ENCODE measurements at places on chromosomes 3 and 15. TPM values are rescaled to one million over a fixed set of nuclear protein-coding genes. Genes with fewer than 3 reads are reported as not detected.

The XCR1 gene
- total RNA-seq: not detected

The PRC1 gene
- 20.5 TPM for total RNA-seq

The STRIT1 gene
- not detected for total RNA-seq

The GDPGP1 gene
- total RNA-seq: 5.0 TPM

The MKRN3 gene
- total RNA-seq: 6.8 TPM

The NXPE3 gene
- total RNA-seq: 30.7 TPM

The CCR9 gene
- total RNA-seq: not detected

The TRAT1 gene
- not detected for total RNA-seq

The OR5H14 gene
- not detected for total RNA-seq

- peak; percentile 11 for DNase-seq
Measured at GRCh38 chr15:69893863-69894262, 203.9 kb downstream of the TLE3 start.

- DNase-seq: peak; percentile 36
Measured at GRCh38 chr15:64809649-64810496, 15.6 kb downstream of the PIF1 start.

DNA sequence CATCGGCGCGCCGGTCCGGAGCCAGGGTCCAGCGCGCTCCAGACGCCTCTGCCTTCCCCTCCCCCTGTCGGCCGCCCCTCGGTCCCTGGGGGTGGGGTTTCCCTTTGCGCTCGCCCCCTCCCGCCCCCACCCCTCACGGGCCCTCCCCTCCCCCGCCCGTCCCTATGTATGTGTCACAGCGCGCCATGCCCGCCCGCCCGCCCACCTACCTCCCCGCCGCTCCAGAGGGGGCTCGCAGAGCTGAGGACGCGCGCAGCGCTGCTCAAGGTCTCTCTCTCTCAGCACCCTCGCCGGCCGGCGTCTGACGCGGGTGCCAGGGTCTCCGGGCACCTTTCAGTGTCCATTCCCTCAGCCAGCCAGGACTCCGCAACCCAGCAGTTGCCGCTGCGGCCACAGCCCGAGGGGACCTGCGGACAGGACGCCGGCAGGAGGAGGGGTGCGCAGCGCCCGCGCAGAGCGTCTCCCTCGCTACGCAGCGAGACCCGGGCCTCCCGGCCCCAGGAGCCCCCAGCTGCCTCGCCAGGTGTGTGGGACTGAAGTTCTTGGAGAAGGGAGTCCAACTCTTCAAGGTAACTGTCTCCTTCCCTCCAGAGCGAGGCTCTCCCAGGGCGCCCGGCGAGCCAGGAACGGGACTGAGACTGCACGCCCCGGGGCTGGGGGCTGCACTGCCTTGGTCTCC lies at the start of gene ACAN:
TSS of gene ACAN (plus strand) at position 196 of the 679 bp plus-strand sequence. CDS start 32,771 bp downstream, outside the sequence.
- DNase-seq: no peak

DNA sequence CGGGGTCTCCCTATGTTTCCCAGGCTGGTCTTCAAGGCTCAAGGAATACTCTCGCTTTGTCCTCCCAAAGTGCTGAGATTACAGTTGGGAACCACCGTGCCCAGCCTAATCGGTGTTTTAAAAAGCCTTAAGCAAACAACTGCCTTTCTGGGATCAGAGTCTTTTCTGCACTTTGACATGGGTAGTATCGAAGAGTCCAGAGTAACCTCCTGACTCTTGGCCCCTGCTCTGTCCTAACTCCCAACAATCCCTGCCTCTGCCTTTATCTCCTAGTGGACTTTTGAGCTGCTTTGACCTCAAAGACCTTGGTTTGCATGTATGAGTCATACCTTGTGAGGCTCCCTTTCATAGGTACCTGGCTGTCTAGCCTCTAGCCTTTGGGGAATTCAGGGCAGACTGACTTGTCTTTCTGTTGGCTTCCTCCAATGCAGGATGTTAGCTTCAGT lies 21.0 kb upstream of the HACD2 start:
- DNase-seq: no peak

DNA sequence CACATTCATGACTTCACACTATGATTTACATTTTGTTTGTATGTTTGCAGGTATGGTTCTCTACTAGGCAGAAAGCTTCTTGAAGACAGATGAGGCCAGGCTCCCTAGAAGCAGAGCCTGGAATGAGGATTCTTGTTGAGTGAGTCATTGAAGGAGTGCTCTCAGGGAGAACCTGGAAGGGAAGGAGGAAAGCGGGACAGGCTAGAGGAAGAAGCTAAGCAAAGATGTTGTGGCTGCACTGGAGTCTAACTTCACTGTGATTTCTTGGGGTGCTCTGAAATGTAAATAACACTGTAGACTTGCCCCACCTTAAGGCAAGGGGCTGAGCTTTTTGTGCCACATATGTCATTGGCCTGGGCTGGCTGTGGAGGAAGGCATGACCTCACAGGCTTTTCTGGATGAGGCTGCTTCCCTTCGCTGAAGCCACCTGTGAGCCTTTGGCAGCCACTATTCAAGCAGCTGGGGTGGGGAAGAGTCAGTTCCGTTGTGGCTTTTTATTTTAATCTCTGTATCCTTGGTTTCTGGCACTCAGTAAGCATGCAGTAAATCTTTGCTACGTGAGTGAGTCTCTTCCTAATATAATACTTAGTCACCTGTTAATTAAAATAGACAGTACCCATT lies 307.3 kb downstream of the SV2B start:
- DNase-seq: no peak

DNA sequence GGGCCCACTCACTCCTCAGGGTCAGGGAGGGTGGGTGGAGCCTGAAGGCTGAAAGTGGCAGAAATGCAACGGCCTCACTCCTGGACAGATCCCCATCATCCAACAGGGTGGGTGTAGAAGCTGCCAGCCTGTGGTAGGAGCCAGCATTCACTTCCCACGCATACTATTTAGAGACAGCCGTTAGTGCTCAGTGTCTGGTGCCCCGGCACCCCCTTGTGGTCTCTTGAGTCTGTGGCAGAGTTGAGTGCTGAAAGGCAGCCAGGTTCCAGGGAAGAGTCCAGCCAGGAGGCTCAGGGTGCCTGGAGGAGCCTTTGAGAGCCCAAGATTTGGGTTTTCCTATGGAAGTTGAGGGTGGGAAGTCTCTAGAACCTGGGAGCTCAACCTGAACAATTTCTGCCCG lies 2.1 kb upstream of the GNAT1 start:
- DNase-seq: peak; percentile 49

DNA sequence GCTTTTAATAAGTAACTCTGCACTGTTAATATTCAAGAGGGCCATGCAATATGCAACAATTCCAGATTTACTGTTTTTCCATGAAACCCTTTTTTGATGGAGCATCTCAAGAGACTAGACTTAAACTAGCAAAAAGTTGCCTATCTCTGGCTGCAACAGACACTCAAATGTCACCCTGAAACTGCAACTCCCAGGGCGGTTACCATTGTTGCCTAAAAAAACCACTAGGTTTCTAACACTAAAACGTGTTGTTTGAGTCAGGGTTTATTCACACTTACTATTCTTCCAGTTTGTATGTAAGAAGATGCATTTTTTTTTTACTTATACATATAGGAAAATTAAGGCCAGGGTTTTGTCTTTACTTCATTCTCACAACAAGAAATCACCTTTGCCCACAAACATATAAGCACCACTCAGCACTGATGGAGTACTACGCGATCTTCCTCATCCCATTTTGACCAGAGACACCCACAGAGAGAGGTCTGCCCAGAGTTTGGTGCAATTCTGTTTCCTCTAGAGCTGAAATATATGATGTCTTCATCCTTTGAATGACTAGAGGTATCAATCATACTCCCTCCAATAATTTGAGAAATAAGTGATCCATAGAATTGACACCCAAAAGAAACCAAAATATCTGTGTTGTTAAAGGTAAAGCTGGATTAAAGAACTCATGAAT lies 124.0 kb upstream of the SNTN start:
- DNase-seq: no peak

GRCh38 chr3:32399030-32399620 lies 7.5 kb downstream of the CMTM7 start:
- no peak for DNase-seq

DNA sequence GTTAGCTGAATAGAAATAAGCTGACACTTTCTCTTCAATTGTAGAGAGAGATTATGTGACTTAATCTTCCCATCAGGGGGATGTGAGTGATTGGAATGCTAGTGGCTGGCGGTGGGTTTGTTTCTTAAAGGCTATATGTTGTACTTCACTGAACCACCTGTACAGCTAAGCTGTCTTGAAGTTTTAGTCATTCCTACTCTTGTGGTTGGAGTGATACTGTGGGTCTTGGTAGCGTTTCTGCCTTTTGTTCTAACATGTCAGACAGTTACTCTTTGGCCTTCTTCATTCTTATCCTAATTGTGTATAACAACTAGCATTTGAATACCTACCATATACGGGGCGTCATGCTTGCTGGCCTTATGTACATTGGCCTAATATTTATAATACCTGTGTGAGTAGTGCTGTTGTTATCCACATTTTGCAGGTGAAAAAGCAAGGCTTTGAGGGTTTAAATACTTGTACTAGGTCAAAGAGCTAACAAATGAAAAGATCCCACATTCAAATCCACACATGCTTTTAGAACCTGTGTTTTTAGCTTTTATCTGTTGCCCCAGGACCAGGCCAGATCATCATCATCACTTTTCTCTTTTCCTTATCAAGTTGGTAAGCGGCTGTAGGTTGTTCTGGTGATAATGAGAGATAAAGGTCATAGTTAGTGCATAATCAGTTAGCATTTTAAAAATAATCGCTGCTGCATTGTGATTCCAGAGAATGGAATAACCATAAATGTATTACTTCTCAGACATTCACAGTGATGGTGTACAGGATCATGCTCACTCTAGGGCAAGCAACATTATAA lies 50.2 kb downstream of the AKAP13 start:
- DNase-seq: no peak

- peak; percentile 68 for DNase-seq
Measured at GRCh38 chr3:15903164-15903563, 105.4 kb upstream of the ANKRD28 start.

DNA sequence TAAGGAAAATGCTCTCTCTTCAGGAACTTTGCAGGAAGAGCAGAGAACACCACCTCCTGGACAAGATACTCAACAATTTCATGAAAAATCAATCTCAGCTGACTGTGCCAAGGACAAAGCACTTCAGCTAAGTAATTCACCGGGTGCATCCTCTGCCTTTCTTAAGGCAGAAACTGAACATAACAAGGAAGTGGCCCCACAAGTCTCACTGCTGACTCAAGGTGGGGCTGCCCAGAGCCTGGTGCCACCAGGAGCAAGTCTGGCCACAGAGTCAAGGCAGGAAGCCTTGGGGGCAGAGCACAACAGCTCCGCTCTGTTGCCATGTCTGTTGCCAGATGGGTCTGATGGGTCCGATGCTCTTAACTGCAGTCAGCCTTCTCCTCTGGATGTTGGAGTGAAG lies 200.5 kb downstream of the AKAP13 start:
- no peak for DNase-seq

DNA sequence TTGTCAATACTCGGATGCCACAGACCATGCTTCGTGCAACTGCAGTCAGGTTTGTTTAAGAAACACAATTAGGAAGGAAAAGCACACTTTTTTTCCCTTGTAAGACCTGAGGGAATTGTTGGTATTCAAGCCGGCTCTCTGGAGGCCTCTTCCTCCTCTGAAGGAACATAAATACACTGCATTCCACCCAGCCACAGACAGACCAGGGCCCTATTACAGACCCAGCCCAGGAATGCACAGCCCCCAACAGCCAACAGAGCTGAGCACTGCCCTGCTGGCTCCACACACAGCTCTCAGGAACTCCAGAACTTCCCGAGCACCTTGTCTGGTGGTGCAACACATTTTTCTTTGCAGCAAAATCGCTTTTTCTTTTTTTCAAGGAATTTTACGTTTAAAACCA lies 488.7 kb upstream of the PROK2 start:
- no peak for DNase-seq

- no peak for DNase-seq
Measured at GRCh38 chr3:50356553-50356952, 2.8 kb downstream of the TMEM115 start.

GRCh38 chr3:14793126-14793857 lies 25.5 kb upstream of the FGD5 start:
- DNase-seq: no peak

DNA sequence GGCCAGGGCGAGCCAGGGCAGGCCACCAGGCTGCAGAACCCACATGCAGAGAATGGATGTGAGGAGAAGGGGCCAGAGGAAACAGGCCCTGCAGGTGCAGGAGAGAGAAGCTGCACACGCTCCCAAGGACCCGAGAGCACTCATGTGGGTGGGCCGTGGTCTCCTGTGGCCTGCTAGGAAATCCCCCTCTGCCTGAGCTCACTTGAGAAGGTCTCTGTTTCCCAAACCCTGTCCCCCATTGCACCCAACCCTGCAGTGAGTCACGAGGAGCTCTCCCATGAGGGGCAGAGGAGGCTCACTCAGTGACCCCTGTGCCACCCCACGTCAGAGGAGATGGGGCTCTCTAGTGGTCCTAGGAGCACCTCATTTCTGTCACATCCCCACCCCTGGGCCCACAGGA lies 111.1 kb downstream of the KLF13 start:
- no peak for DNase-seq

- DNase-seq: peak; percentile 41
Measured at GRCh38 chr3:122942937-122943827, 84.4 kb downstream of the SEMA5B start.

DNA sequence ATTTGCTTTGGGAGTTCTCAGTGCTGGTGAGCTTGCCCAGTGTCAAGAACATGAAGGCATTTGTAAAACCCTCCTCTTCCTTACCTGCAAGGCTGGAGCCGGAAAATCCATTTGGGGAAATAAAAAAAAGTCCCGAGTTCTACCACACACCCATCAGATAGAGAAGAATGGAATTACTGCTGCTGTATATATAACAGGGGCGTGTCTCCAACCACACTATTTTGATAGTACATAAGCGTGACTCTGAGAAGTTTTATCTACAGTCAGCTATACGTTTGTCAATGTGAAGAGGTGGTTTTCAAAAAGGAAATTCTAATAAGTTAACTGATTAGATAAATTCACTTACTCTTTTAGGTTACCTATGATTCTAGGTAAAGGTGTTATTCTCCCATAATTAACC lies 1.3 kb upstream of the CPA3 start:
- no peak for DNase-seq

GRCh38 chr3:97687734-97688133 lies 76.8 kb upstream of the ARL6 start:
- no peak for DNase-seq

All from thoracic aorta (tissue), 2 donors.